Stimulated activated CD8-positive, alpha-beta memory T cell treated with anti-CD3 and anti-CD28 coated beads, Interleukin-4, amount 100 ng/mL, for 1 hour (primary cell): ENCODE measurements at places on chromosomes 6 and 20.

- DNase-seq = no peak
These were observed 9.6 kb downstream of the GATA5 start for GRCh38 chr20:62466072-62466760.

DNA sequence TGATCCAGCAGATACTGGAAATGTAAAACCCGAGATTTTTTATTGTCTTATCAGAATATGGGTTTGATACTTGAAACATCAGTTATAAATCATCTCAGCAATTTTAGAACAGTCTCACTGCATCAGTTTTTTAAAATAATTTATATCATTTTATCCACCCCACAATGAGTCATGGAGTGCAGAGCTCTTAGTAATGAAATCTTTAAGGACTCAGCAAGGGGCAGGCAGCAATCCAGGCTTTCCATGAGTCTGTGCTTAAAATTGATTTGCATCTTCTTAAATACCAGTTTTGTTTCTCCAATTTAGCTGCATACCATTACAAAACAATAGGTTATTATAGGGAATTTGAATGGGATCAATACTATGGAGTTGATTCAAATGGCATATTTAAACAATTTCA, 832.3 kb downstream of the C6orf118 start:
- DNase-seq = no peak

DNA sequence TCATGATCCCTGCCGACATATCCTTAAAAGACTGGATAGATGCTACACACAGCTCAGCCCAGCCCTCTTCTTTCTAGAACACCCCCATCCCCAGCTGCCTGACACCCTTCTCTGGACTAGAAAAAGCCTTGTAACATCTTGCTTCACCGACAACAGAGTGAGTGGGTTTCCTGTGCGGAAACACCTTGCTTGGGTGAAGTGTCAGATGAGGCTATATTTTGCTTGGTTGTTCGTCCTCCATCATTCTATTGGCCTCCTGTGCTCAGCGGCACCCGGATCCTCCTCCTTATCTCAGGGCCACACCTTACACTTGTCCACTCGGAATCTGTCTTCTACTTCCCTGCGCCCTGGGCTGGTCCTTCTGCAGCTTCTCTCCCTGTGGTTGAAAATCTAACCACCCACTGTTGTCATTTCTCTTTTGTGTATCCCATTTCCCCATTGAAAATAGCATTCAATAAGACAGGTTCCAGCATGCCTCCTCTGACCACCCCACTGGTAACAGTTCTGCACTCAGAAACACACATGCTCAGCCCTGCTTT, 101.3 kb upstream of the MLN start:
- DNase-seq = peak; percentile 14

GRCh38 chr20:10411673-10412072, 22.3 kb downstream of the MKKS start:
- no peak for DNase-seq

- no peak for DNase-seq
These were observed 709.6 kb upstream of the MARCKS start for GRCh38 chr6:113147544-113147943.

DNA sequence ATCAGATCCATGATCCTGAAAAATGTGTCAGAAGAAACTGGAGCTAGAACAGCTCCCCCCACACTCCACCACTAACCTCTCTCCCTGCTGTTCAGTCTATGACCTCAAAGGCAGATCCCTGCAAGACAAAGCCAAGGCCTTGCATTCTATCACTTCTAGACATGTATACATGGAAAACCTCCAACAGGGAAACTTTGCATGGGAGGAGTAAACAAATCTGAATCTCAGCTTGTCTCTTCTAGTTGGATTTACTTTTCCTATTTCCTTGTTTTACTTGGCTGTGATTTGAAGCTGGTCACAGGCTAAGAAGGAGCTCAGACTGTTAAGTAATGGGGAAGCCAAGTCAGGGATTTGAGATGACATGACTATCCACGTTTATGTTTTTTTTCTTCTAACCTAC, 456.8 kb upstream of the CHD6 start:
- no peak for DNase-seq

DNA sequence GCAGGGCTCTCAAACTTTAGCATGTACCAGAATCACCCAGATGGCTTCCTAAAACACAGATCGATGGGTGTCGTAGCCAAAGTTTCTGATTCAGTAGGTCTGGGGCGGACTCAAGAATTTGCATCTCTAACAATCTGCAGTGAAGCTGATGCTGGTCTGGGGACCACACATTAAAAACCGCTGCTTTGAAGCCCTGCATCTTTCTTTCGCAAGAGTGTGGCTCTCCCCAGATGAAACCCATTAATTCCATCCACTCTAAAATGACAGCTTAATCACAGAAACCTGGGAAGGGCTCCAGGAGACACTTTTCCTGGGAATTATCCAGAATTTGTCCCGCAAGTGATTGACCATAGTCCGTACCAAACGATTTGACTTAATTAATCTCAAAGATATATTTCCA, 319.8 kb upstream of the PLCB4 start:
- no peak for DNase-seq

DNA sequence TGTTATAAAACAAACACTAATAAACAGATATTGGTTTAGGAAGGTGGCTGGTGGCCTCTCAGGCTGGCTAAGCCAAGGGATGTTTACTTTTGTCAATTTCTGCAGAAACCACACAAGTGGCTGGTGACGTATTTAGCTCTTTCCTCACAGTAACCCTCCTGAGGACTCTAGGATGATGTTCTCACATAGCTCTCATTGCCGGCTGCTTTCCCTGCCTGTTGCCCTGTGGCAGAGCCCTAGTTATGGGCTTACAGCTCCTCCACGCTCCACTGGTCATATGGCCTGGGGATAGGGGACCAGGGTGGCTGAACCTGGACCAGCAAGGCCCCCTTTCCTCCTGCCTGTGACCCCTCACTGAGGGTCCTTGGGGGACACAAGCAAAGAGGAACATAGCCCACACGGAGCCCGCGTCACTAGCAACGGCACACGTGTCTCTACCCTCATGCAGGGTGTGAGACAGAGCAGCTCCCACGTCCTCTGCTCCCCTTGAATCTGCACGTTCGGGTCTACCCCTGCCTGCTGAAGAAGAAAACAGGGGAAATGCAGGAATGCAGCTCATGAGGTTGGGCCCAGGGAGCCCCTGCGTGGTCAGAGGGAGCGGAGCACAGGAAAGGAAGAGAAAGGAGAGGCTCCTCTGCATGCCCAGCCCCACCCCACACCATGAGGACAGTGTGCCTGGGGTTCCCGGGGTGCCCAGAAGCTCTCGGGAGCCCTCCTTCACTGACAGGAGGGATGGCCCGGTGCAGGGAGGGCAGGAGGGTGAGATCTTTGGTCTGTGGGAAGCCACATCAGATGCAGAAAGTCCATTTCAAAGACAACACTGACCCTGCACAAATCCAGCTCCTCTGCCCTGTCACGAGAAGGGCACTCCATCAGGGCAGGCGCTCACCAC, 13.9 kb downstream of the RAMACL start:
- no peak for DNase-seq

DNA sequence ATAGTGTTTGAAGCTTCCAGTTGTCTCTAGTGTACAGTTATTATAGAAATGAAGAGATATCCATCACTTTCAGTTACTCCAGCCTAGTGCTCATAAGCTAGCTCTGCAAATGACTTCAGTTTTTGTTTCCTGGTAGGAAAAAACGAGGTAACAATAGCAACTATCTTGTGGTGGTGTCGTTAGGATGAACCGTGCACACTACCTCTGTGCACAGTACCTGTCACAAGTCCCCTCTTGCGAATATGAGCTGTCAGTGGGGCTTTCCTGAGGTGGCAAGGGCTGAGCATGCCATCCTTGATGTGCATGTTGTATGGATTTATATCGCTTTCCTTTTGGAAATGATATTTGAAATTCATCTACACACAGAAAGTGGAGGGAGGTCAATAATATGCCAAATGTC, 151.8 kb downstream of the ARID1B start:
- no peak for DNase-seq

GRCh38 chr6:54519161-54519560, 210.9 kb downstream of the TINAG start:
- no peak for DNase-seq

- DNase-seq = no peak
These were observed 8.7 kb downstream of the LAMA5 start for GRCh38 chr20:62358171-62359042.

GRCh38 chr20:9078826-9079731, 10.2 kb downstream of the PLCB4 start:
- DNase-seq = no peak

GRCh38 chr6:81743649-81744048, 8.8 kb downstream of the TENT5A start:
- DNase-seq = no peak

DNA sequence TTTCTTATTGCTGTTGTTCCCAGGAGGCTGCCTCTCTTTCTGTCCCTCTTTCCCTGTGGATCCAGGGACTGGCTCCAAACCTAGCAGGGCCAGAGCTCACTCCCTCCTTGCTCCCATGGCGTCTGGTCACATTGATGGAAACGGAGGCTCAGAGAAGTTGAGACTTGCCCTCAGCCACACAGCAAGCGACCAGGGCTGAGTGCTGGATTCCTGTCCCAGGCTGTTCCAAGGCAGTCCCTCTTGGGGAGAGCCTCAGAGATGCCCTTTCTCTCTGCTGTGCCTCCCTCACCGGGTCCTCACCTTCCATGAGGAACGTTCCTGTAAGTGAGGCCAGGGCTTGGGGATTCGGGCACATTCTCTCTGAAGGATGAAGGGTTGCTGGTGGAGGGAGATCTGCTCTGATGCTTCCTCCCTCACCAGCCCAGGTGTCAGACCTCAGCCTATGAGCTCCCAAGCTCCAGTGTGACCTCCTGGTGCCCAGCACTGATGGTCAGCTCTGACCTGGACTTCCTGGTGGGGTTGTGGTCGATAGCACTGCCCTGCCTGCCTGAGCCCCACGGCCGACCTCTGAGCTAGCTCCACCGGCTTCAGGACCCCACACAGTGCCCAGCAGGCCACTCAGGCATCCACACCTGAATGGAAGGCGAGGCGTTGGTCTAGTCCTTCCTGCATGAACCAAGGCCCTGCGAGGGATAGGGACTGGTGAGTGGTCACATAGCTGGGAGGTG, 26.8 kb downstream of the SUN5 start:
- DNase-seq = no peak

- no peak for DNase-seq
These were observed 62.2 kb downstream of the SLX4IP start for GRCh38 chr20:10497283-10497682.

DNA sequence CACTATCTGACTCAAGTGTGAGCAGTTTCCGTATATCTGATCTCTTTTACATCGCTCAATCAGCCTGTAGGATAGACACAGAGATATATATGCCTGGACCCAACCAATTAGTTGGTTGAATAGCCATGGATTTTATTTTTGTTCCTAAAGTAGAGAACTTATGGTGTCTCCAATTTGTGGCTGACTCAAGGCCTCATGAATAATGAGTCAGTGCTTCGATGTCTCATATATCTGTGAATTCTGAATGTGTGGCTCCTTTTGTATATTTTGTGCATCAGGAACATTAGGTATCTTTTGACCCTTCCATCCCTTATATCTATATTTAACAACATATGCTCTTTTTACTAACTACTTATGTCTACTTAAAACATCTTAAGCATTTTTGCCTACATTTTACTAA, 64.5 kb downstream of the OR2B2 start:
- no peak for DNase-seq

DNA sequence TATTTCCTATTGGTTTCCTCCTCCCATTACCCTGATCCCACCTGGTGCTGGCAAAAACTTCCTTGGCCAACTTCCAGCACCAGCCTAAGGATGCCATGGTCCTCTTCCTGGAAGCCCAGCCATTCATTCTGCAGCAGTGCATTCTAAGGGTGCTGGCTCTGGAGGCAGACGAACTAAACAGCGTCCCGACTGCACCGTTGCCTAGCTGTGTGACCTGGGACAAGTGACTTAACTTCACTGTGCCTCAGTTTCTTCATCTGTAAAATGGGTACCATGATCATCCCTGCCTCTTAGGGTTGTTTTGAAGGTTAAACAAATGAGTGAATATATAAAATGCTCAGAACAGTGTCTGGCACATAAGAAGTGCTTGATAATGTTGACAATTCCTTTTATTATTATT, 120.9 kb upstream of the ZNF217 start:
- no peak for DNase-seq

DNA sequence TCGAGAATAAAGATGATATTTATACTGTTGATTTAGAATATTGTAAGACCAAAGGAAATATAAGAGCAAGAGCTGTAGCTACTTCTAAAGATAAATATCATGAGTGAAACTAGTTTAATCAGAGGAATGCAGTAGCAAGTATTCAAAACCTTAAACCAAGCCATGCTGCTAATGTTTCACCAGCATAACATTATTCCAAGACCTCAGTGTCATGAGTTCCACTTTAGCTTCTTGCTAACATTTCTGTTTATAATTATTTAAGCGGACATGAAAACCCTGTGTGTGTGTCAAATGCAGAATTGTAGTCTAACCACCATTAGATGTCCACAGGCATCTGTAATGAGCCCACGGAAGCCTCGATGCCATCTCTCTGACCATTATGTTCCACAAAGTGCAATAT, 752.6 kb upstream of the MARCKS start:
- no peak for DNase-seq

- DNase-seq = no peak
These were observed 382.3 kb downstream of the CD83 start for GRCh38 chr6:14499841-14500240.

DNA sequence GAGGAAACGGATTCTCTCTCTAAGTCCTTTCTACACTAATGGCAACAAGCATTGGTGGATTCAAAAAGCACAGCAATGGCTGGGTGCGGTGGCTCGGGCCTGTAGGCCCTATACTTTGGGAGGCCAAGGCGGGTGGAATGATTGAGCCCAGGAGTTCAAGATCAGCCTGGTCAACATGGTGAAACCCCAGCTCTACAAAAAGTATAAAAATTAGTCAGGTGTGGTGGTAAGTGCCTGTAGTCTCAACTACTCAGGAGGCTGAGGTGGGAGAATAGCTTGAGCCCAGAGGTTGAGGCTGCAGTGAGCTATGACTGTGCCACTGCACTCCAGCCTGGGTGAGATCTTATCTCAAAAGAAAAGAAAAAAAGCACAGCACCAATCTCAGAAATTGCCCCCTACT, 19.3 kb downstream of the PAQR8 start:
- no peak for DNase-seq

- DNase-seq = no peak
These were observed 10.7 kb downstream of the SDC4 start for GRCh38 chr20:45337367-45338120.

DNA sequence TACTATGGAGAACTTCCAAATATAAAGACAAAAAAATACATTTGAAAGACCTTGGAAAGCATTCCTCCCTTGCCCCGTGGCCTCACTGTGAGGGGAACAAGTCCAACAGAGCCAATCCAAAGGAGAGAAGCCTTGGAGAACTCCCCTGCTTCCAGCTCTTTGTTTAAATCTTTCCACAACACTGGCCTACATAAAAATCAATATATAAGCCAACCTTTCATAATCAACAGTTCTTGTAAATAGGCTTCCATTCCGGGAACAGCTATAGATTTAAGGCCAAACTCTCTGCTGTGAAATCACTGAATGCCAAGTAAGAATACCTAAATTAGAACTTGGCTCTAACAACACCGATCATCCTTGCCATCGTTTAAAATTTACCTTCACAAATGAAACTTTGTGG, 242.1 kb downstream of the HACE1 start:
- DNase-seq = no peak
